Endothelial cell (in vitro differentiated cells): ENCODE measurements at places on chromosomes 5 and 9.

DNA sequence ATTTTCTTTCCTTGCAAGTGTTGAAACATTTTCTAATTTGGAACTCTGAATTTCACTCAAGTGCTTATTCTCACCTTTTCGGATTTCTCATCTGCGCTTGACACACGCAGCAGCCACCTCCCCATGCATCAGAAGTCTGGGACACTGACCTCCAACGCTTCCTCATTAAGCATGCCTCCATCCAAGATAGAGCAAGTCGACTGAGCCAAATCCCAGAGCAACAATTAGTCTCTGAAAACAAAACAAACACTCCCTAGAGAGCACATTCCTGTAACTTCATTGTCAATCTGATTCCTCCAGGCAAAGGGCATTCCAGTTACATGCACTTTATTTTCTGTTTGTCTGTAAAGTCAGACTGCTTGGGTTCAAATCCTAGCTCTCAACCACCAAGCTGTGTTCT, 5.7 kb downstream of the CD180 start:
- DNase-seq = no peak

- DNase-seq = no peak
Observed at GRCh38 chr9:104915753-104916152, 12.2 kb downstream of the ABCA1 start.

DNA sequence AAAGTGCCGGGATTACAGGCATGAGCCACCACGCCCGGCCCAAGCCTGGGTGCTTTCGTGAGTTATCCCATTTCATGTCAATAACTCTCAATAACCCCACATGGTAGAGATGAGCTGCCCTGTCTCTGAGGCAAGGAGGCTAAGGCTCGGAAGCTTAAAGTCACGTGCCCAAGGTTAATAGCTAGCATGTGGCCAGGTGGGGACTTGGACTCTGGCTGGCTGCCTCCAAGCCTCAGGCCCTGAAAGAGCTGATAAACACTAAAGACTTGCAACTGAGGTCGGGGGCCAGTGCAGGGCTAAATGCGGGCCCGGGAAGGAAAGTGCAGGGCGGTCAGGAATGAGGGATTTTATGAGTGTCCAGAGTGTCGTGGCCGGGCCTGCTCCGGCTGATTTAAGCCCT, 30.9 kb upstream of the BARHL1 start:
- DNase-seq = no peak

DNA sequence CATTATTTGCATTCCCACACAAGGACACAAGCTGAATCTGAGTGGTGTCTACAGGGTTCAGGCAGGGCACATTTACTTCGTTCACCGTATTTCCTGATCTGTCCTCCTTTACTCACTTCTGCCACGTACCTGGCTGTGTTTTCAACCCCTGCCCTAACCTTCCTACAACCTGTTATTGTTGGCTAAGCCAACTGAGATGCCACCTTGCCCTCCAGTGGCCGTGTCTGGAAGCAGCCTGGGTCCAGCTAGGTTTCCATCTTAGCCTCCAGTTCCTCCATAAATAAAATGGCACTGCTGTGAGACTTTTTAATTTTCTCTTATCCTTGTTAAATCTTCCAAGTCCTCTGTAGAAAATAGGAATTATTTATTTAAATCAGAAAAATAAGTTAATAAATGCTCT, 64.8 kb downstream of the ATP10B start:
- DNase-seq = peak; percentile 38

GRCh38 chr5:138354926-138355378, 2.5 kb downstream of the KDM3B start:
- peak; percentile 16 for DNase-seq

GRCh38 chr5:73944581-73944980, 318.6 kb downstream of the ARHGEF28 start:
- no peak for DNase-seq
